SW 1271 (cell line): ENCODE measurements at places on chromosomes 1 and 21.

- DNase-seq, result no peak
Observed at GRCh38 chr21:26809745-26810144, 35.5 kb downstream of the ADAMTS1 start.

- DNase-seq, result no peak
Observed at GRCh38 chr1:236144033-236144432, 1.7 kb downstream of the GPR137B start.

GRCh38 chr1:59238993-59239392, 57.9 kb upstream of the FGGY start:
- DNase-seq, result no peak

GRCh38 chr1:13697738-13698137, 2.2 kb upstream of the PRDM2 start:
- no peak for DNase-seq

- no peak for DNase-seq
Observed at GRCh38 chr1:206098242-206098919, 18.8 kb downstream of the AVPR1B start.

- DNase-seq, result no peak
Observed at GRCh38 chr1:248739572-248740205, 15.9 kb downstream of the LYPD8 start.

- no peak for DNase-seq
Observed at GRCh38 chr1:244082969-244083368, 31.9 kb downstream of the ZBTB18 start.

GRCh38 chr1:212074313-212074712, 38.8 kb downstream of the DTL start:
- DNase-seq, result no peak

DNA sequence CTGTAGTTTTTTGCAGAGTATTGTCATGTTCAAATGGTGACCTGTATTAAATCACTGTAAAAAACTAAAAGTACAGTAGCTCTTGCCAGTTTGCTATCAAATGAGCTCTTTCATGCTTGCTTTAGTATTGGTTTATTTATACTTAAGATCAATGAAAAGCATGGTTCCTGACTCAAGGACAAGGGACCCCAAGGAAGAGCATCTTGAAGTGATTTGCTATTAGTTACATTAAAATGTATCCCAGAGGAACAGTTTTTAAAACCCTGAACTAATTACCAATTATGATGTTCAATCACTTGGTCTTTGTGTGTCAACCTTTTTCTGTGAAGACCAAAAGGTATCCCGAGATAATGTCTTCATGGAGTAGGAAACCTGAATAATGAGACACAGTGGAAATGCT, at the start of gene OR13G1:
Gene OR13G1 (minus strand): TSS at position 101 of the 400 bp plus-strand sequence. CDS start 6,698 bp downstream, outside the sequence.
- no peak for DNase-seq

GRCh38 chr1:7485826-7486225, 285.3 kb upstream of the VAMP3 start:
- no peak for DNase-seq

DNA sequence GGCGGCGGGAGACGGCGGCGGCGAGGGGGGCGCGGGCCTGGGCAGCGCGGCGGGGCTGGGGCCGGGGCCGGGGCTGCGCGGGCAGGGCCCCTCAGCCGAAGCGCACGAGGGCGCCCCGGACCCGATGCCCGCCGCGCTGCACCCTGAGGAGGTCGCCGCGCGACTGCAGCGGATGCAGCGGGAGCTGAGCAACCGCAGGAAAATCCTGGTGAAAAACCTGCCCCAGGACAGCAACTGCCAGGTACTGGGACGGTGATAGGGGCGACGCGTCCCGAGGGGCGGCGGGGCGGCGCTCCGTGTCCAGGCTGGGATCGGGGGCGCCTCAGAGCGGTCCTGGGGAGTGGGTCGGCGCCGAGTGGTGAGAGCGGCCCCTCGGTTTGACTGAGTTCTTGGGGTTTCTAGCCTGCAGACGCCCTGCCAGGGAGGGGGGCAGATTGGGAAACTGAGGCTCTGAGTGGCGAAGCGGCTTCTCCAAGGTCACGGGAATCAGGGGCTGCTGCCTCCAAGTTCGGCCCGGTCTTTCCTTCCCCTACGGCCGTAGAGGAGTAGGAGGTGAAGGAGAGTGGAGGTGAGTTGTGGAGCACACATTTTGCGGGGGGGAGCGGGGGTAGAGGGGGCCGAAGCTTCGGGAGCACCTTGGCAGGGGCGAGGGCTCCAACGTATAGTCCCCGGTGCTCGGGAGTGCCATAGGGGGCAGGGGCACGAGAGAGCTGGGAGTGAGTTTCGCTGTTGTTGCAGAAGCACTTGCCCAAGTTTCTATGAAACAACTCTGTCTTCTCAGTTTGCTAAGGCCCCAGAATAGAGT, 508 bp downstream of the RAVER2 start:
- DNase-seq, result no peak

- DNase-seq, result no peak
Observed at GRCh38 chr21:42582787-42583476, 69.3 kb downstream of the SLC37A1 start.

DNA sequence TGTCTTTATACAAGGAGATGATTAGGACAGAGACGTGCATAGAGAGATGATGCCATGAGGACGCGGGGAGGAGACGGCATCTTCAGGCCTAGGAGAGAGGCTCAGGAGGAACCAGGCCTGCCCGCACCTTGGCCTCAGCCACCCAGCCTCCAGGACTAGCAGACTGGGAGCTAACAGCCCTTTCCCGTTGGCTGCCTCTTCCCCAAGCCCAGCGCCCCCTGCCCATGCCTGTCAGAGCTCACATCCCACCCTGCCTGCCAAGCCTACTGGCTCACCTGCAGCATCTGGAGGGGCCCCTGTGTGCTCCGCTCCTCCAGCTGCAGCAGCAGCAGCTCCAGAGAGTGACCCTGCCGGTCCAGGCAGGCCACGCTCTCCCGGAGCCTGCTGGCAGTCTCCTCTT, 4.0 kb upstream of the TRIM11 start:
- no peak for DNase-seq

GRCh38 chr1:13824626-13825025, 124.6 kb downstream of the PRDM2 start:
- DNase-seq, result no peak

GRCh38 chr1:225654688-225655508, 2.0 kb upstream of the ENAH start:
- DNase-seq, result no peak

DNA sequence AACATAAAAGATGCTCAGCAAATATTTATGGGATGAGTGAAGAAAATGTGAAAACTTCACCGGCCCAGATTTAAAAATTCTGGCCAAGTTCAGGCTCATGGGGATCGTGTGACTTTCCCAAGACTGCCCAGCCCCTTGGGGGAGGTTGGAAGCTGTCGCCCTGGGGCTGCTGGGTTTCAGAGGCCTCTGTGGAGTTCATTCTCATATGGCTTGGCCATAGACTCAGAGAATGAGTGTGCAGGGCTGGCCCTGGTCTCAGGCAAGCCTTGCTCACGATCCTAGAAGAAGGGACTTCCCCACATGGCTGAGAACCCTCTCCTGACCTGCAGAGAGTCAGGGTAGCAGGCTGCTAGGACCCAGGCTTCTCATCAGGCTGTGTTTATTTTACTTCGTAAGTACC, 24.6 kb downstream of the PADI2 start:
- DNase-seq, result no peak

DNA sequence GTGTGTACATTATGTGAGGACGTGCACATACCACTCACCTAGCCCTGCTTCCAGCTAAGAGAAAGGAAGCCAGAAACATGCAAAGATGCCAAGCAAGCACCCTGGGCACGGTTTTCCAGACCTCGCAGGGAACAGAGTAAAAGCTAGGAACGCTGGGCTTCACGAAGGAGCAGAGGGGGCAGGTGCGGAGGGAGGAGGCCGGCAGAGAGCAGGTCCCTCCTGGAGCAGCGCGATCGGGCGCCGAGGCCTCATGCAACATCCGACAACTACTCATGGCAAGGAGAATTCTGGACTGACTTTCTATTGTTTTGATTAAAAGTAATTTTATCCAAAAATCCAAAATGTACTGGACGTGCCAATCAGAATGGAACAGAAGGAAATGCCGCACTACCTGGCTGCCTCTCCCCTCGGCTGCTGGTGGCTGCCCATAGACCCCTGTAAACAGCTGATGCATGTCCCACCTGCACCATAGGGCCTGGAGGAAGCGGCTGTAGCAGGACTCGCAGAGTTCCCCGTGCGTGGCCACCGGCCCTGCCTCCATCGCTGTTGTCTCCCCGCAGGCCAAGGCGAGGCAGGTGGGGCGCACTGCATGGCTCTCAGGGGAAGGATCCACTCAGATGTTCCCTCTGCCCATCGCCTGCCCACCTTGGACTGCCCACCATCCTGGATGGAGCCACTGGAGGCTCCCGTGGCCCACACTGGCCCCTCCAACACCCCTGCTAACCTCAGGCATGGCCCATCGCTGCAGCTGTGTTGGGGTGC, 93.5 kb downstream of the WDR4 start:
- no peak for DNase-seq

- DNase-seq, result no peak
Observed at GRCh38 chr1:39210649-39211048, 6.2 kb downstream of the MACF1 start.
